ENCODE measurements at places on chromosomes 2 and 18. TPM values are rescaled to one million over a fixed set of nuclear protein-coding genes. Genes with fewer than 3 reads are reported as not detected.

The IER3IP1 gene
- 17.0 TPM for total RNA-seq

The FAM110C gene
- 3.8 TPM for total RNA-seq

The PLCL1 gene
- 12.1 TPM for total RNA-seq

The ASTL gene
- total RNA-seq = 0.28 TPM

The CAMKMT gene
- total RNA-seq = 11.2 TPM

The SP5 gene
- total RNA-seq = 0.99 TPM

The CYP1B1 gene
- total RNA-seq = 102 TPM
